ENCODE measurements at places on chromosomes 4 and X.

DNA sequence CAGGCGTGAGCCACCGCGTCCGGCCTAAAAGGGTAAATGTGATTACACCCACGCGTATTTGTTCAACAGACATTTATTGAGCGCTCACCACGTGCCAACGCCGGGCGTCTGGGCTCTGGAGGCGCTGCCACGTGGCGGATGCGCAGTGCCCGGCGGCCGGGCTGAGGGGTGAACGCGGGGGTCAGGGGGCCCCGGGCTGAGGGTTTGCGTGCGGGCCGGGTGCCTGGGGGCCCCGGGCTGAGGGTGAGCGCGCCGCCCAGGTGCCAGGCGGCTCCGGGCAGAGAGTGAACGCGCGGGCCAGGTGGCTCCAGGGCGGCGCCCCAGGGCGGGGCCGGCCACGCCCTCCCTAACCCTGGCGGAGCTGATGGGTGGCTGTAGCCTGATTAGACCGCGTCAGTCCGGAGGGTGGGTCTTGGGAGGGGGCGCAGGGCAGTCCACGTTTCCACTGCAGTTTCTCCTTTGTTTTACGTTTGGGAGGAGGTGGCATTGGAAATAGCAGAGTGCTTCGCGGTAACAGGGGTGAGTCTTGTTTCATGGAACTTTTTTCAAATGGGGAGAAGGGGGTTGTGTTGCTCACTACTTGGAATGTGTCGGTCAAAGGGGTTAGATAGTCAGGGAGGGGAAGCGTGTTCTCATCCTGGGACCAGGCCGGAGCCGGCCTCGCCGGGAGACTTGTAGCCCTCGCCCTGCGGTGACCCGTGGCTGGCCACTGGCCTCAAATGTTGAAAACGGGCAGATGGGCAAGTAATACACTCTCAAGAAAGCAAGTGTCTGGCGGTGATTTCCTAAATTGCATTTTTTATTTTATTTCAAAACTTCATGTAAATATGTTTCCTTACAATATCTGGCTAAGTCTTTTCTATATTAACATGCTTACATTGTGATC is at the start of gene ZFP42:
TSS of gene ZFP42 (plus strand) at position 450 of the 886 bp plus-strand sequence. CDS start 7,037 bp downstream, outside the sequence.
- DNase-seq: no peak

DNA sequence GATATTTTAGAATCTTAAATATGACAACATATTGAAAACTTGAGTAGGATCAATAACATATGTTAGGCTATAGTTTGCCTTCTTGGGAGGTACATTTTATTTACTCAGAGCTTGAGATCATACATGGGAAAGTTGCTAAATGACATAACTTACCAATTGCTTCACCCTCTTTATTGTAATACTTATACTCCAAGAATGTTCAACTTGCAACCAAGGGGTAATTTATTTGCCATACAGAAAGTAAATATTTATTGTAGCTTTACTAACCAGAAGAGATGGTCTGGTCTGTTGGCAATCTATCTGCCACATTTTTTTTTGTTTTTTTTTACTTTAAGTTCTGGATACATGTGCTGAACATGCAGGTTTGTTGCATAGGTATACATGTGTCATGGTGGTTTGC is 426.6 kb downstream of the ARHGAP24 start:
- DNase-seq: peak; percentile 15

- no peak for DNase-seq
These were observed 223.4 kb downstream of the SHROOM3 start for GRCh38 chr4:76658231-76659102.

- no peak for DNase-seq
These were observed 2.0 kb downstream of the NDST3 start for GRCh38 chr4:118036336-118036735.

DNA sequence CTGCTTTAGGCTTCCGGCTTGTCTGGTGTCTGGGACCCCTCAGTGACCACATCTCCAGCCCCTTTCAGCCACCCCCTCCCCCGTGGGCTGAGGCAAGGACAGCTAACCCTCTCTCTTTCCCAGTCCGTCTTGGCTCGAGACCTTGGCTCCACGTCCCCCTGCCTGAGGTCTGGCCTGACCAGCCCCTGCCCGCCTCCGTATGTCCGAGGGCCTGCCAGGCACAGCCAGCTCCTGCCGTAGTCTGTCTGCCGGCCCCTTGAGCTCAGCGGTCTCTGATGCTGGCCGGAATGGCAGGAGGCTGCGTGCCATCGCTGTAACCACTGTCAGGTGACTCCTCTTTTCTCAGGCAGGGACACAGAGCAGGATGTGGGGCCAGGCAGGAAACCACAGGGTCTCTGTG is 73.3 kb upstream of the LRPAP1 start:
- DNase-seq: no peak

DNA sequence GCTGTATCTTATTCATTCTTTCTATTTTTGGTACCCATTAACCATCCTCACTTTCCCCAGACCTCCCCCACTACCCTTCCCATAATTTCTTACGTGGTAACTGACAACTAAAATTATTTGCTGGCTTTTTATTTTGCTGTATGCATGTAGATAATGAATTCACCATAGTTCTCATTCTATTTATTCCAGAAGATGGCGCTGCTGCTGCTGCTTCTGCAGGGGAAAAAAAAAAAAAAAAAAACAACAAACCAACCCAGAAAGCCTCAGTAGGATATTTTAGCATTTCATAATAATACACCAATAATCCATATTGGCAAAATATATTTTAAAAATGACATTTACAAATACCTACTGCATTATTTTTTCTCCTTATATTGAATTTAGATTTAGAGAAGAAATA is 416.6 kb upstream of the MAGEB18 start:
- DNase-seq: no peak

- no peak for DNase-seq
These were observed 123.1 kb upstream of the GPM6A start for GRCh38 chr4:175935016-175935661.

DNA sequence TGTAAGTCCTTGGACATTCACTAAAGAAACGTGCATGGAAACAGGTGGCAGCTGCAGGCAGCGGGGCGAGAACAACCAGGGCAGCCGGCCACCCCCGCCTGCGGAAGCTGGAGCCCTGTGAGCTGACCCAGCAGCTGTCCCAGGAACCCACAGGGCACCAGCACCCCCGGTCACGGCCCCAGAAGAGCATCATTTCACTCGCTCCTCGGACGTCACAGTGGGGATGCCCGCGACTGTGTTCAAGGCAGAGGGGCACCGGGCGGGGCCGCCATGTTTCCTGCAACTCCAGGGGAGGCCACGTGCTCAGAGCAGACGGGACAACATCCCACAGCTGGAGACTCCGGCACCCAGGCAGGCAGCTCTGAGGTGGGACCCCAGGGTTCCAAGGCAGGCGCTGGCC is 45.0 kb upstream of the CPLX1 start:
- DNase-seq: no peak

DNA sequence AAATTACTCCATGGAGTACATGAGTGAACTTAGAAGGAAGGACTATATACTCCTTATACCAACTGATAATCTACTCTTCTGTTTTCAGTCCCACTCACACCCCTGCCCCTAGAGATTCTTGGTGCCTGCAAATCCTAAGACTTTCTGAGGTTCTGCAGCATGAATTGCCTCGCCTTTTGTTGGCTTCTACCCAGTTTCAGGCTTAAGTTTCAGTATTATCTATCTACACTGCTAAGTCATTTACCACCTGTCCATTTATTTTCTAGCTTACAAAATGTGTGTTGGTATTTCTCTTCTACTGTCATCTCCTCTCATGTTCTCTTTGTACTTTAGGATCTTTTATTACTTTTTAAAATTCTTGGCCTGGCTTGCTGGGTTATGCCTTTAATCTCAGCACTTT is 94.4 kb upstream of the AMOT start:
- no peak for DNase-seq

GRCh38 chr4:92381616-92382015 is 77.8 kb downstream of the GRID2 start:
- no peak for DNase-seq

DNA sequence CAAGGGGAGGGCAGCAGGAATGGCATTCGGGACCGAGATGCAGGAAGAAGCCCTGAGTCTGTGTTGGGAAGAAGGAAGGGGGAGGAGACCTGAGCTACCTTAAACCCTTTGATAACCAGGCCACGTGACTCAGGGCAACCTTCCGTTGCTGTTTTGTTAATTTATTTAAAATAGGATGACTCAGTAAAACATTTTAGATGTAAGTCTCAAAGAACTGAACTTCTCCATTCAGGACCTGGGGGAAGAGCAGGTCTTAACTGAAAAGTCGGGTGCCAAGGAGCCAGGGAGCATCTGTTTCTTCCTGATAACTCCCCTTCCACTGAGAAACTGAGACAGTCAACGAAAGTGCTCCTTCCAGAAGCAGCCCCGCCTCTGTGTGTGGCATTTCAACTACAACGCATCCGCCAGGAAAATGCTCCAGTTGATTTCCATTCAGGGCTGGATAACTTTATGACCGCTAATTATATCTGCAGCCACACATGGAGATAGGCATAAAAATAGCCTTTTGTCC is 88.0 kb downstream of the IRF2 start:
- no peak for DNase-seq

- DNase-seq: no peak
These were observed 10.5 kb downstream of the CD99 start for GRCh38 chrX:2701600-2701999.

GRCh38 chrX:153400146-153401132 is 711 bp downstream of the PNMA6E start:
- DNase-seq: no peak

- DNase-seq: no peak
These were observed 13.8 kb upstream of the TMEM33 start for GRCh38 chr4:41921476-41921875.

DNA sequence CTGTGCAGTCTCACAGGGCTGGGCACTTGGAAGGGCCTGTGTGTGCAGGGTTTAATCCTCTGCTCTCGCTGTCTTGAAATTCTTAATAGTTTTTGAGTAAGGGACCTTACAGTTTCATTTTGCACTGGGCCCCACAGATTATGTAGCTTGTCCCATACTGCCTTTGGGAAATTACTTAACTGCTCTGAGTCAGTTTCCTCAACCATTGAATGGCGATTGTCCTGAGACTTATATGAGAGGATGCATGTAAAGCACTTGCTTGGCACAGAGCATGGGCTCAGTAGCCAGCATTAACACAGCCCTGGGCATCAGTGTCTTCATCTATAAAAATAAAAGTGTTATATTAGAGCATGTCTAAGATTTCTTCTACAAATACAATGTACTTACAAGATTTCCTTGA is 55.8 kb downstream of the CLCN5 start:
- no peak for DNase-seq

DNA sequence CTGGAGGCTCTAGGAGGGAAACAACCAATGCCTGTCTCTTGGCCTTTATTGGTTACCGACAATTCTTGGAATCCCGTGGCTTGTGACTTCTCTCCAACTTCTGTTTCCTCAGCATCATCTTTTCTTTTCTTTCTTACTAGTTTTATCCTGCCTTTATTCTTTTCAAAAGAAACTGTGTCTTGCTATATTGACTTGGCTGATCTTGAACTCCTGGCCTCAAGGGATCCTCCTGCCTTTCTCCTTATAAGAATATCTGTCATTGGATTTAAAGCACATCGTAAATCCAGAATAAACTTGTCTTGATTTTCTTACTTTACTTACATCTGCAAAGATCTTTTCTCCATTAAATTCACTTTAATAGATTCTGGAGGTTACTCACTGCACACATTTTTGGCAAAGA is 49.9 kb upstream of the UGT2B10 start:
- DNase-seq: no peak

DNA sequence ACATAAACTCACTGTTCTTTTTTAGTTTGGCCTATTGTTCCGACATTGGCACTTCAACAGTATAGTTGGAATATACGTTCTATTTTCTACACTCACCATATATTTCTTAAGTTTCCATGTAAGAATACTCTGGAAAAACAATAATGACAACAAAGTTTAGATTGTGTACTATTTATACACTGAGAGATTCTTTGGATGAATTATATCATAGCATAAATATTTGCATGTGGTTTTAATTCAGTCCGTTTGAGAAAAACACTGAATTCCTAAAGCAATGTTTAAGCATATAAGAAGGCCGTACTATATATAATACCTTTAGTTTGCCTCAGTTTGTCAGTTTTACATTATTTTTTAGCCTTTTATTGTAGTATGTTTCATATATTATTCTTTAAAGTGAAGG is 82.4 kb downstream of the RAP1GDS1 start:
- no peak for DNase-seq

DNA sequence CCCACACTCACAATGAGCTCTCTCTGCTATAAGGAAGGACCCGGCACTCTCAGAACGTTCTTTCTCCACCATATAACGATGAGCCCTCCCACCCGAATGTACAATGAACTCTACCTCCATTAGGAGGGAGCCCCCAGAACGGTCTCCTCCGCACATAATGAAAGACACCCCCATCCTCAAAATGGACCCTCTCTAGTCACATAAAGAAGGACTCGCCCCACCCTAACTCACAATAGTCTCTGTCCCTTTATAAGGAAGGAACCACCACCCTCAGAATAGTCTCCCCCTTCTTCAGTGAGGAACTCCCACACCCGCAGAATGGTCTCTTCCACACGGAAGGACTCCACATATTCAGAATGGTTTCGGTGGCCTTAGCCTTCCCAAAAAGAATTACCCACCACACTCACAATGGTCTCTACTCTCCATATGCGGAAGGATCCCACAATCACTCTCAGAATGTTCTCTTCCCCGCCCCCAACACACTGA is 477 bp downstream of the SLC35A2 start:
- no peak for DNase-seq

GRCh38 chr4:109147135-109147534 is 155.3 kb downstream of the COL25A1 start:
- DNase-seq: no peak

GRCh38 chr4:128863312-128864075 is 54.0 kb downstream of the JADE1 start:
- peak; percentile 38 for DNase-seq

- no peak for DNase-seq
These were observed 270.7 kb downstream of the GRXCR1 start for GRCh38 chr4:43163101-43163792.

- DNase-seq: no peak
These were observed 638.1 kb upstream of the AGA start for GRCh38 chr4:178080312-178080711.

DNA sequence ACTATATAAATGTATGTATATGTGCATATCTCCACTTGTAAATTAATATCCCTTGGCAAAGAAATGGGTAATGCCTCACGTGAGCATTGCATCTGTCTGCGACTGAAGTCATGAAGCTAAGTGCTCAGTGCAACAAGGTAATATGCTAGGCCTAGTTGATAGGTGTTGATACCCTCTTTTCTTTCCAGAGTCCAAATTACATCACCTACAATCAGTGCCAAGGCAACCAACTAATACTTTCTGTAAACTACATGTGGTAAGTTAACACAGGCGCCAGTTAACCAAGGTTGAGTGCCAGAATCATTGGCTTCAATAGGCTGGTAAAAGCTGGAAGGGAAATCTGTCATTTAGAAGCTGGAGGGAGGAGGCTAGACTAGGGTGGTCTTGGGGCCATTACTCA is 41.1 kb downstream of the GPM6B start:
- no peak for DNase-seq

DNA sequence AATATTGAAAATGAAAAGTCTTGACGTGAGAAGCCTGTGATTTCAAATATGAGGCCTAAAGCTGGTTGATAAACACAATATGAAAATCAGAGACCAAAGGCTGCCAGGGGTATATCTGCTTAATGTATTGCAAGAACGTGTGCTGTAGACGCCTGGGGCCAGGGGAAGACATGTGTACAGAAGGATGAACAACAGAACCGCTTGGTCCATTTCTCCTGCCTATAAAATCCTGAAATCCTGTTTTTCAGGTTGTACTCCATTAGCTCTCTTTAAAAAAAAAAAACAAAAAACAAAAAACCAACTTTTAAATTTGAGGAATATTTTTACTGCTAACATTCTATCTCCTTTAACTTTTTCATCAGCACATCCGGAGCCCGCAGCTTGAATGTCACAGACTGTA is 109.2 kb downstream of the STOX2 start:
- DNase-seq: no peak
